ENCODE measurements at places on chromosomes 3 and 15.

DNA sequence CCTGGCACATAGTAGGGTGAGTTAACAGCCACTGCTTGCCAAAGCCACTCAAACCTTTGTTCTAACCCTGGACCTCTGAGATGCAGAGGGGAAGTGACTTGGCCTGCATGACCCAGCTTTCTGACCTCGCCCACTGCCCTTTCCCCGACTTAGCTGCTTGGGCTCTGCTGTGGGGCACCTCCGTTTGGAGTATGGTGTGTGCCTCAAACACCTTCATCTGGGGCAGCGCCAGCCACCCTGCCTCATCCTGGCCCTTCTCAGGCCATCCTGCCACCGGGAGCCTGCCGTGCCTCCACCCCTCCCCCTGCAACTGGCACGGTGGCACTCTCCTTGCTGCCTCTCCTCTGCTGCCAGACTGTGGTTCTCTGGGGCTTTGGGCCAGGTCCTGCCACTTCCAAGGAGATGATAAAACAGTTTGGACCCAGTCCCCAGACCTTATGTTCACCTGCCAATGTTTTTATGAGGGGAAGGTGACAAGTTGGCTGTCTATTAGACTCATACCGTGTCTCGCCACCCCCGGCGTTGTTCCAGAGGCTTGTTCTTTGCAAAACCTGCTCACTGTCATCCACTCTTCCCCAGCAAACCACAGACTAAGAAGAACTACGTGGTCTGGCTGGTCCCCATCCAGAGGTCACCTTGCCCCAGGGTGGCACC is 32.2 kb downstream of the SLC6A6 start:
- DNase-seq, result no peak

GRCh38 chr3:38257583-38257982 is 8.0 kb upstream of the SLC22A13 start:
- no peak for DNase-seq

DNA sequence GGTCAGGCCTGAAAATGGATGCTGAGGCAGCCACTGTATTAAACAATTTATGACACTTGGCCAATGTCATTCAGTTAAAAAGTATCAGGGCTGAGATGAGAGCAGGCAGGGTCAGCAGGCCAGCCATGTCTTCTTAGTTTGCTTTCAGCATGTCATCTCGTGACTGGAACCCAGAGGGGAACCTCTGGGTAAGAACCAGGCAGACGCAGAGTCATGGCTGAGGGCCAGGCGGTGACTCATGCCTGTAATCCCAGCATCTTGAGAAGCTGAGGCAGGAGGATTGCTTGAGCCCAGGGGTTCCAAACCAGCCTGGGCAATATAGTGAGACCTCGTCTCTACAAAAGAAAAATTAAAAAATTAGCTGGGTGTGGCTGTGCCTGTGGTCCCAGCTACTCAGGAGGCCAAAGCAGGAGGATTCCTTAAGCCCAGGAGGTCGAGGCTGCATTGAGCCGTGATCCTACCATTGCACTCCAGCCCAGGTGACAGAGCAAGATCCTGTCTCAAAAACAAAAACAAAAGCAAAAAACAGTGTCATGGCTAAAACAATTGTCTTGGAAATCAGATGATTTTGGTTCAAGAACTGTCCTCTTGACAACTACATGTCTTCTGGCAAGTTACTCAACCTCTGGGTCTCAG is 11.7 kb downstream of the BCL2L10 start:
- DNase-seq, result peak; percentile 7

- no peak for DNase-seq
These were observed 91.5 kb upstream of the C3orf80 start for GRCh38 chr3:160133757-160134156.

GRCh38 chr3:79953591-79954101 is 185.8 kb upstream of the ROBO1 start:
- no peak for DNase-seq

DNA sequence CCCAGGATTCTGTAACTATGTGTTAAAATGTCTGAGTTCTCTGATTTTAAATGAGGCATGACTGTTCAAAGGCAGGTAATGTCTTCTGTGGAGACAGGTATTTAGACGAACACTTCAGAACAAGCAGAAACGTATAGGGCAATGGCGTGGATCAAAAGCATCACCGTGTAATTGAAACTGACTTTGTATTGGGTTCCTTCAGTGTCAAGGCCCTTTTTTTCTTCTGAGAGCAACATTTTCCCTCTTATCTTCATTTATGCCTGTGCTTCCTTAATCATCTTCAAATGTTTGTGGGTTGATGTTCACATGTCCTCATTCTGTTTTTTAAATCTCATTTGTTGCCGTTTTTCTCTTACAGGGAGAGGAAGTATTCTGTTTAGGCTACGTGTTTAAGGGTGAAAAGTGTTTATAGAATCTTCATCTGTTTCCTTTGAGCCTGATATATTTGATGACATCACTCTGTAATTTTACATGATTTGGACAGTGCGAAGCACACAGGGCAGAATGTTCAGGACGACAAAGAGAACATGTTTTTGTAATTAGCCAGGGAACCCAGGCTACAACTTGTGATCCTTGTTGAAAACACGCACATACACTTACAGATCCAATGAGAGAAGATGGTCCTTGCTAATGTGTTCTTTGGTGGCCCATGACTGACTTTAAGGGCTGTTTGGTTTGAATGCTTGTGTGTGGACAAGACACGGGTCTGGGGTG is 196.0 kb downstream of the LRTM1 start:
- DNase-seq, result no peak

DNA sequence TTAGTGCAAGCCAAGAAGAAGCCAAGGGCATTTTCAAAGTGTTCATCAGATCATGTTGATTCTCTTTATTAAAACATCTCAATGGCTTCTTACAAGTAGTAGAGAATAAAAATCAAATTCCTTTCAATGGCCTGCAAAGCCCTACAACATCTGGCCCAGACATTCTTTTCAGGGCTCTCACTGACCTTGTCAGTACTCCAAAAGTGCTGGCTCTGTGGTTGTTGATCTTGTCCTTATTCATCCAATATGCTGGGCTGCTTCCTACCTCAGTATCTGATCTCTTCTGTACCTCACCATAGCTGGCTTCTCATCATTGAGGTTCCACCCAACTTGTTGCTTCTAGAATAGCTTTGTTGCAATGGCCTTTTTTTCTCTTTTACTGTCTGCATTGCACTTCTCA is 74.0 kb upstream of the SAMMSON start:
- DNase-seq, result no peak

DNA sequence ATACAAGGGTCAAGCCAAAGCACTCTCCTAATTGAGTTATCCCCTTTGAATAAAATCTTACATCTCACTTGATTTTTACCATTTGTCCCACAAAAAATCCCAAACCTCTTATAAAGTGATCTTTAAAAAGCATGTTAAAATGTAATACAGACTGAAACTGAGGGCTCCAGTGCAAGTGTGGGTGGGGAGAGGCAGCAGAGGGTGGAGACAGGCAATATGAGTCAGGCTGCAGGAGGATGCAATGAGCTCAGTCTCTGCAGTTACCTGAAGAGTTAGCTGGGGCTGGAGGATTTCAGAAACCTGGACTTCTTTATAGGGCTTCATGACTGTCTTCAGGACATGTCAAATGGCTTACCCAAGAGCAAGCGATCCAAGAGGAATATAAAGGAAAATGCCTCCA is 14.2 kb upstream of the COLQ start:
- peak; percentile 55 for DNase-seq

- DNase-seq, result no peak
These were observed 37.6 kb downstream of the IGF2BP2 start for GRCh38 chr3:185786956-185787877.

DNA sequence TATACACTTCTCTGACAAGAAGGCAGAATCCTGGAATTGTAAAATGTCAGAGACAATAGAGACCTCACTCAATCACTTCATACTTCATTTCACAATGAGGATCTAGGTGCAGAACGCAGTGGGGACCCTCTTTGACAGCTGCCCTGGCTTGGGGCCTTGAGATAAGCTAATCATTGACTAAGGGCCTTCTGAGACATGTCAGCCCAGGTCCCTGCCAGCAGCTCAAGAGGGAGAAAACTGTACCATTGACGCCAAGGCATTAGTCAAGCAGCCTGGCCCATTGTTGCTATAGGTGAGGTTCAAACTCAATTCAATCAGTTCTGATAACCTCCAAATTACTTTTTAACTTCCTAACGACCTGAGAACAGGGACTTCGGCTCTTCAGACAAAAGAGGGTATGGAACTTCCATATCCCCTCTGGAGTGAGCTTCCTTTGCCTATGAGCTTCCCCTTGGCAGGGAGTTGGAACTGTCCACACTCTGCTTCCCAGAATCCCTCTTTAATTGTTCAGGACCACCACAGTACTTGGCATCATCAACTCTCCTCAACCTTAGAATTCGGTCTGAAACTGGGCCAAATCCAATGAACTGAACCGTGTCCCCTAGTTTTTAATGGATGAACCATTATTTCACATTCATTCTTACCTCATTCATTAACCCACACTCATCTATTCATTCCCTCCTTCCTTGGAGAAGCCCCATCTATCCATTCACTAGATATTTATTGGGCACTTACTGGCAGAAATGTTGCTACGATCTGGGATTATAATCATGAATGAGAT is 1.5 kb upstream of the CYP8B1 start:
- DNase-seq, result no peak

GRCh38 chr3:43104660-43105595 is 951 bp downstream of the POMGNT2 start:
- no peak for DNase-seq

DNA sequence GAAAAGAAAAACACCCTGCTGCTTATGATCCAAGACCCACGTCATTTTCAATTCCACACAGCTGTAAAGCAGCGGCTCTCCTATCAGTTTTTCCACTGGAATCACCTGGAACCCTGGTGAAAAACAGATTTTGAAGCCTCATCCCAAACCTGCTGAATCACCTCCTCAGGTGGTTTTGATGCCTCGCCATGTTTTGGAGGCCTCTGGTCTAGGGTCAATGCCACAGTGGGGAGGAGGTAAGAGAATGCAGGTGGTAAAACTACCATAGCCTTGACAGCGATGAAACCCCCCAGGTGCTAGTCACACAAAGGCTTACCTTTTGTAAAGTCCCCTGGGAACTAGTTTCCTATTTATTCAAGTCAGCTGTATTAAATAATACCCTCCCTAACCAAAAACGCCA is 24.8 kb downstream of the MYO1E start:
- no peak for DNase-seq

DNA sequence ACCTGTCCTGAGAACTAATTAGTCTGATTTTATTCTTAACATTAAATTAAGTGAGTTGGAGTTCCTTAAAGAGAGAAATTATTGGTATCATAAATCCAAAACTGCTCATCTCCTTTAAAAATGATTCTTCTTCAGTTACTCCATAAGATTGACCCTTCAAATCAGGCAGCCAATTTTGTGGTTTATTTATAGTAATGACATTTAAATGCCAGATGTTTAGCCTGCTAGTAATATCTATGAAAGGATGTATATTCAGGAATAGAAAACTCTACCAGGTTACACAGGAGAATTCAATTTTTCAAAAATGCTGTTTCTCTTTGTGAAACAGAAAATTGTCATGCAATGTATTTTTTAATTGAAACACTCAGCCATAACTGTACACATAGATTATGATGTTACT is 457.8 kb upstream of the ROBO2 start:
- DNase-seq, result no peak

DNA sequence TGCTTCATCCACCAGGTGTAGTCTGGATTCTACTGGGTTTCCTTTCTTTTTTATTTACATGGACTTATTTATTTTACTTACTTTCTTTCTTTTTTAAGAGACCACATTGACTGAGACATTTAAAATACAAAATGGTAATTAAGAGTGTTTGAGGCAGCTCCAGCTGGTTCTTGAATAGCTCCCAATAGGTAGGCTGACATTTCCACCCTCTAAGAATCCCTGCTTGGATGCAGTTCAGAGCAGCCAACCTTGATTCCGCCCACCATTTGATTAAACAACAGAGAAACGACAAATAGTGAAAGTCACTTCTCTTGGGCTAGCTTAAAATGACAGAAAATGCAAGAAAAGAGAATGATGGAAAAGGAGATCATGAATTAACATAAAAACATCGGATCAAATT is 270.5 kb downstream of the TUSC7 start:
- no peak for DNase-seq

- peak; percentile 9 for DNase-seq
These were observed 17.6 kb downstream of the RLBP1 start for GRCh38 chr15:89203705-89204273.

GRCh38 chr3:150875548-150875947 is 29.7 kb downstream of the MINDY4B start:
- DNase-seq, result no peak

DNA sequence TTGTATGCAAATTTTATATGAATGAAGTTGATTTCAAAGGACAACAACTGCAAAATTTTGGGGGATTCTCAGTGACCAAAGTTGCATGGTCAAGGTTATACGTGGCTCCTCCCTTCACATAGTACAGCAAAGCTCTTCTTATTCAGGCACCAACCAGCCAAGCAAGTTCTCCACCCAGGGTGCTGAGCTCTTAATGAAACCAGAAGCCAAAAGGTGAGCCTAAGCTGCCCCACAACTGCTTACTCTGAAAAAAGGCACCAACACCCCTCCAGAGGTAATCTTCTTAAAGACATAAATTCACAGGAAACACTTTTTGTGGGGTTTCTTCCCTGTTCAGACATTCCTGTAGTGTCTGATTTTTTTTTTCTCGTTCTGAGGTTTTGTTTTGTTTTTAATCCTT is 106.1 kb upstream of the GMNC start:
- DNase-seq, result no peak

DNA sequence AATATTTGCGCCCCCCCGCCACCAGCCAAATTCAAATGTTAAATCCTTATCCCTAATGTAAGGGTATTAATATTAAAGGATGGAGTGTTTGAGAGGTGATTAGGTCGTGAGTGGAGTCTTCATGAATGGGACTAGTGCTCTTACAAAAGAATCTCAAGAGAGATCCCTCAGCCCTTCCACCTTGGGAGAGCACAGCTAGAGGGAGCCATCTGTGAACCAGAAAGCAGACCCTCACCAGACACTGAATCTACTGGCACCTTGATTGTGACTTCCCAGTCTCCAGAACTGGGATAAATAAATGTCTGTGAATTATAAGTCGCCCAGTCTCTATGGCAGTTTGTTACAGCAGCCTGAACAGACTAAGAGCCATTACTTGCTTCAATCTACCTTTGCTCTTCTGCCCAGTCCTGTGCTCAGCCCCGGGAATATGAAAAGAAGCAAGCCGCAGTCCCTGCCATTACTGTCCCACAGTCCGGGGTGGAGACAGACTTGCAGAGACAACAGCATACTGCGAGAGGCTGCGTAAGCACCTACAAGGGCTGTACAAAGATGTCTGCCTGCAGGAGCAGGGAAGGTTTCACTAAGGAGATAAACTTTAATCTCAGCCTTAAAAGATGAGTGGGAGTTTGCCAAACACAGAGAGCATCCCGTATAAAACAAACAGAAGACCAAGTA is 110.7 kb upstream of the TMCO5A start:
- DNase-seq, result no peak

- DNase-seq, result peak; percentile 42
These were observed 14.8 kb downstream of the MYL3 start for GRCh38 chr3:46848271-46849044.

DNA sequence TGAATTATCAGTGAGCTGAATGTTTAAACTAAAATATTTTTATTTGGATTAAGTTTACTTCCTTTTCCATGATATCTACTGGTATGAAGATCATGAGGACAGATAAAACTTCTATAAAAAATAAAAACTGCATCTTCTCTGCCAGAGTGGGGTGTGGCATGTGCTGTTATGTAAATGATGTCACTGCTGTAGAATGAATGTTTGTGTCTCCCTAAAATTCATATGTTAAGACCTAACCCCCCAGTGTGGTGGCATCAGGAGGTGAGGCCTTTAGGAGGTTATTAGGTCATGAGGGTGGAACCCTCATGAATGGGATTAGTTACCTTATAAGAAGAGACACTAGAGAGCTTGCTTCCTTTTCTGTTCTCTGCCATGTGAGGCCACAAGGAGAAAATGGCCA is 178.7 kb upstream of the DPH6 start:
- DNase-seq, result no peak

GRCh38 chr15:70236341-70237086 is 138.8 kb upstream of the TLE3 start:
- DNase-seq, result no peak

All from CD4-positive, alpha-beta T cell treated with Interleukin-17A for 4 hours (primary cell).